Occipital lobe (tissue), 3 donors: ENCODE measurements at places on chromosomes 13 and 19. TPM values are rescaled to one million over a fixed set of nuclear protein-coding genes. Genes with fewer than 3 reads are reported as not detected.

The SLC6A16 gene
- not detected for total RNA-seq

The CLPTM1 gene
- total RNA-seq, result 27.5 TPM

The PTH2 gene
- total RNA-seq, result not detected

The KIR3DL2 gene
- not detected for total RNA-seq

The CYP4F2 gene
- not detected for total RNA-seq

The KCNRG gene
- 20.7 TPM for total RNA-seq

The LGALS7B gene
- not detected for total RNA-seq

The TPM4 gene
- total RNA-seq, result 94.8 TPM

The CABP5 gene
- not detected for total RNA-seq

The STXBP2 gene
- 3.0 TPM for total RNA-seq

The PRRG2 gene
- 0.31 TPM for total RNA-seq

The RB1 gene
- 48.8 TPM for total RNA-seq

The ICAM4 gene
- total RNA-seq, result 0.16 TPM

The SOX21 gene
- 4.2 TPM for total RNA-seq

The GPR183 gene
- 3.1 TPM for total RNA-seq

The MISP3 gene
- total RNA-seq, result 1.6 TPM

DNA sequence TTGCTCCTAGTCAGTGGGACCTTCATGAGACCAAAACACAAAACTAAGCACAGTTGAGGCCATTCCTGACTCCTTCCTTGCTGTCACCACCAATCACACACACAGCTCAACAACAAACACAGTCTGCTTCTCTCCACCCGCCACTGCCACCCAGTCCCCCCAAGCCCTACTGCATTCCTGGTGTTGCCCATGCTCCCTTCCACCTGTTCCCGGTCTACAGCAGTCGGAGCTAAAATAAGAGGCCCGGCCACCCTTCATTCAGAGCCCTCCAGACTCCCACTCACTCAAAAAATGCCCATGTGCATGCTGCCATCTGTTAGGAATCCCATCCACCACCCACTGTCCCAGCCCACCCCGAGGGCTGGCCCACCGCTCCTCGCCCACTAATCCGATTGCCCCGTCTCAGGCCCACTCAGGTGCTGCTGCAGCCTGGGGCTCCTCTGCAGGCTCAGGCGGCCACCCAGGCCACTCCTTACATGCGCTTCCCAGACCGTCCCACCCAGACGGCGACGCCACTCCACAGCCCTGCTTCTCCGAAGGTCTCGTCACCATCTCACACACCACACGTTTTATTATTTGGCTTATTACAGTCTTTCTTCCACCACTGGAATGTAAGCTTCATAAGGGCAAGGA lies 127.6 kb downstream of the RNF17 start:
- no peak for DNase-seq

GRCh38 chr13:94160875-94161274 lies 318.6 kb downstream of the DCT start:
- no peak for DNase-seq

DNA sequence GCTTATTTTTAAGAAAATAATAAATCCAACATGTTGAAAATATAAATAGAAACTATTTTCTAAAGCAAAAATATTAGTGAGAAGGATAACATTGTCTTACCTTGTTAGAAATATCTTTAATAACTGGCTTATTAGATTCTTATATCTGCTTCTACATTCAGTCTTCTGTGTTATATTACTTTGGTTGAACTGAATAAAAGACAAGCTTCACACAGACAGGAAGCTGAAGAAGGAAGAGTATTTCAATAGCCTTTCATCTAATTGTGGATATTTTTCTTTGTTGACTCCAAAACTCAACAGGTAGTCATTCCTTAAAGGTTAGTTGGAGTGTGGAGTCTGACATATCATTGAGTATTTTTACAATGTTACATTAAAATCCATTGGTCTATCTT lies 10.9 kb downstream of the SETDB2 start:
- no peak for DNase-seq

DNA sequence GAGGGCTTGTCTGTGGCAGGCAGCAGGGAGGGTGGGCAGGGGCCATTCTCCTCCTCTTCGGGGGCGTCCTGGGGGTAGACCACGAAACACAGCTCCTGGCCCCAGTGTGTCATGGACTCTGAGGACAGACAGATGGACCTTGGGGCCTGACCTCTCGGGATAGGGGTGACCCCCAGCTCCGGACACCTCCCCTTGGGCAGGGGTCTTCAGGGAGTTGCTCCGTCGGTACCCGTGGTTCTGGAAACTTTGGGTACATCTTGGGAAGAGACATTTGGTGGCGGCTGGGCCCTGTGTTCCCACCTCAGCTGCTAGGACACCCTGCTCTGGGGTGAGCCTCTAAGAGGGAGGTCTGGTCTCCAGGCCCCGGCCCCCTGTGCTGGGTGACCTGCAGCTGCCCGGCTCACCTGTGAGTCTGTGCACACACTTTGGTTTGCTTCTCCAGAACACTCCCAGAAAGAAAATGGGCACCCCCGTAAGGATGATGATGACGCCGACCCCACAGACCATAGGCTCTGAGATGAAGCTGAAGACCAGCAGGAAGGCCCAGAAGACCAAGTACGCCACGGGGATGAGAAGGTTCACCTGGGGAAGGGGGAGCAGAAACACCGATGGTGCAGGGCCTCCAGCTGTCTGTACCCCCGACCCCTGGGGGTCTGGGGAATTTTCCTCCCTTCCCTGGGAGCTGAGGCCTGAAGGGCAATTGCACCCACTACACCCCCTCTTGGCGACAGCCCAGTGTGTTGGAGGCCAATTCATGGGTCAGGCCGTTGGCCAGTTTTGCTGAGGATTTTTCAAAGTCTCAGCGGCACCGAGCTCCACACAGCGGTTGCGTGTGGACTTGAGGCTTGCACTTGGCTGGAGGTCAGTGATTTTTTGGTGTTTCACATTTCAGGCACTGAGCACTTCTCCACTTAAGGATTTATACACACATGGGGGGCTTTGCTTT lies 15.0 kb downstream of the LRP3 start:
- no peak for DNase-seq

DNA sequence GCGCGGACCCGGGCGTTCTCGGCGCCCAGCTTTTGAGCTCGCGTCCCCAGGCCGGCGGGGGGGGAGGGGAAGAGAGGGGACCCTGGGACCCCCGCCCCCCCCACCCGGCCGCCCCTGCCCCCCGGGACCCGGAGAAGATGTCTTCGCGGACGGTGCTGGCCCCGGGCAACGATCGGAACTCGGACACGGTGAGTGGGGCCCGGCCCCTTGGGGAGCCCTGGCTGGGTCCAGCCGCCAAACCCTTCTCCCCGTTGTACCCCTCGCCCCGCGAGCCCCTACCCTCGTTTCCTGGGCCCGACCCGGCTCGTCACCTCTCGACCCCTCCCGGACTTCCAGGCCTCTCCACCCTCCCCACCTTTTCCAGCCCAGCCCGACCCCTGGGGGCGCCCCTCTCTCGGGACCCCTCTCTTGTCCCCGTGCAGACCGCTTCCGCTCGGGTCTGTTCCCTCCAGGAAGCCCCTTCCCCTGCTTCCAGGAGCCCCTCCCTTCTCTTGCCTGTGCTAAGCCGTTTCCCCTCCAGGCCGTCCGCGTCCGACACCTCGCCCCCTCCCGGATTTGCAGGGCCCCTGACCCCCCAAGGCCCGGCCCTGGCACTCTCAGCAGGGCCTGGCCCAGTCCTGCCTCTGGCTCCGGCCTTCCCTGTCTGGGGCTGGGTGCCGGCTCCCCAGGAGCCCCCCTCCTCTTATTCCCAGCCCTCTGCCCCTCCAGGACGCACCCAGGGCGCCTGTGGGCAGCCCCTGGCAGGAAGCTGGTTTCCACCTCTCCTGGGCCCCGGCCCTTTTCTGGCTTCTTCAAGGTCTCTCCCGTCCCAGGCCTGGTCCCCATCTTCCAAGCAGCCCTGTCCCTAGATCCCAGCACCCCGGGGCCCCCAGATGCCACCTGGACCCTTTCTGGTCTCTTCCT lies 632 bp downstream of the MARK4 start:
- no peak for DNase-seq

DNA sequence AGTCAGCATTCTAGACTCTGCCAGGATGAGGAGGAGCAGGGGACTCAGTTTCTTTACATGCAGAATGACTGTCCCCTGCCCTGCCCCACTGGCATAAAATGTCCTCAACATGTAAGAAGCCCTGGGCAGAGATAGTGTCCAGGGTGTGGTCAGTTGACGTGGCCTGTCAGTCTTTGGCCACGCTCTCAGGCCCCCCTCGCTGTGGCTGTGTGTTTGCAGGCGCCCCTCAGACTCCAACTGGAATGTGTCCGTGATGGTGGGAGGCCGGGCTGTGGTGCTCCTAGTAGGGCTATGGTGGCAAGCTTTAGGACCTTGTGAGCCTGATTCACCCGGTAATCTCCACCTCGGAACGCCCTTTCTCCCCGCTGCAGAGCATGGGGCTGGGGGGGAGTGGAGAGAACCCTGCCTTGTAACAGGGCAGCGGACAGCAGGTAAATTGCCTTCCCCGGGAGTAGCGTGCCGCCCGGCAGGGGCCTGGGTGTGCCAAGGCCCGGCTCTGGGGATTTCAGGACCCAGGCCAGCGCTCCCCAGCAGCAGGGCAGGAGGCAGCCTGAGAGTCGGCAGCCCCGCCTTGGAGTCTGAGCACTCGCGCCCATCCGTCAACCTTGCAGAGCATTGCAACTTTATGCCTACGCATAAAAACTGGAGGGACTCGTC lies 62.3 kb downstream of the CHST8 start:
- DNase-seq, result no peak

DNA sequence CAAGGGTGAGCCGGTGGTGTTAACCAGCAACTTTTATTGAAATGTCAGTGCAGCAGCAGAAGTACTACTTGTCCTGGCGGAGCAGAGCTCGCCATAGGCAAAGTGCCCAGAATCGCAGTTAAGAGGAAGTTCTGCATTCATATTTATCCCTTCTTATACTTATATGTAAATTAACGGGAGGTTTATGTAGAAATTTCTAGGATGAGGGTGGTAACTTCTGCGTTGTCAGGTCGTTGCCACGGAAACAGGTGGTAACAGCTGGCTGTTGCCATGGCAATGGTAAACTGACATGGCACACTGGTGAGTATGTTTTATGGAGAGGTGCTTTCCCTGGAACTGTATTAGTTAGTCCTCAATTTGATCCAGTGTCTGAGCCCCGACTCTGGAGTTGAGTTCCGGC lies 2494.9 kb upstream of the PCDH20 start:
- DNase-seq, result no peak

DNA sequence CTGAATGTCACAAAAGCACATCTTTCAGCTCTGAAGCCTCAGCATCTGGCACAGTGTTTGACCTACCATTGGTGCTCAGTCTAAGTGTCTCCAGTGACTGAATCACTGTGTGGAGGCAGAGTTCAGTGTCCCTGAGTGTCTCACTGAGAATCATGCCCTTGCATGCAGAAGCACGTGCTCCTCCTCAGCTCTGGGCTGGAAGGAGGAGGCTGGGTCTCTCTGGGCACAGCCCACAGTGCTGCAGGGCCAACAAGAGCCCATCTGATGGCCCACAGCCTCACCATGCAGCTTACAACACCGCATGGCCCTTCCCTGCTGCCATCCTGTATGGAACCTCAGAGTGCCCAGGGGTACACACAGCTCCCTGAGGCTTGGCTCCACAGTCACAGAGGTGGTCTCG lies 86.1 kb downstream of the TEX26 start:
- DNase-seq, result no peak

GRCh38 chr19:3608750-3609322 lies 2.2 kb upstream of the TBXA2R start:
- no peak for DNase-seq

DNA sequence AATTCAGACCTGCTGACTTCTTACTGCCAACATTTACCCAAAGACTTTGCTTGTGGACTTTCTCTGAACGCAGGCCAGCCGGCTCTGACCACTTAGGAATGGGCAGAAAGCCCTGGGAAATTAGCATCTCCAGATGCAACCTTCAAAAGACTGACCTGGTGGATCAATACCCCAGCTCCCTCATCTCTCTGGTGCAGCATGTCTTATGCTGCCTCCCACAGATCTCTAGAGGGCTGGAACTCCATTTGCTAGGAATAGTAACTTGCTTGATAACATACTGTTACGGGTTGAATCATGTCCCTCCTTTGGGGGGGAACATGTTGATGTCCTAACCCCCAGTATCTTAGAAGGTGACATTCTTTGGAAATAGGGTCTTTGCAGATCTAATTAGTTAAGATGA lies 12.9 kb upstream of the SLC25A41 start:
- no peak for DNase-seq

- no peak for DNase-seq
Observed at GRCh38 chr19:47813304-47813994, 8.3 kb upstream of the CRX start.

GRCh38 chr13:39311619-39312018 lies 273.4 kb downstream of the NHLRC3 start:
- no peak for DNase-seq

GRCh38 chr19:53808710-53809125 lies 15.4 kb downstream of the NLRP12 start:
- no peak for DNase-seq

DNA sequence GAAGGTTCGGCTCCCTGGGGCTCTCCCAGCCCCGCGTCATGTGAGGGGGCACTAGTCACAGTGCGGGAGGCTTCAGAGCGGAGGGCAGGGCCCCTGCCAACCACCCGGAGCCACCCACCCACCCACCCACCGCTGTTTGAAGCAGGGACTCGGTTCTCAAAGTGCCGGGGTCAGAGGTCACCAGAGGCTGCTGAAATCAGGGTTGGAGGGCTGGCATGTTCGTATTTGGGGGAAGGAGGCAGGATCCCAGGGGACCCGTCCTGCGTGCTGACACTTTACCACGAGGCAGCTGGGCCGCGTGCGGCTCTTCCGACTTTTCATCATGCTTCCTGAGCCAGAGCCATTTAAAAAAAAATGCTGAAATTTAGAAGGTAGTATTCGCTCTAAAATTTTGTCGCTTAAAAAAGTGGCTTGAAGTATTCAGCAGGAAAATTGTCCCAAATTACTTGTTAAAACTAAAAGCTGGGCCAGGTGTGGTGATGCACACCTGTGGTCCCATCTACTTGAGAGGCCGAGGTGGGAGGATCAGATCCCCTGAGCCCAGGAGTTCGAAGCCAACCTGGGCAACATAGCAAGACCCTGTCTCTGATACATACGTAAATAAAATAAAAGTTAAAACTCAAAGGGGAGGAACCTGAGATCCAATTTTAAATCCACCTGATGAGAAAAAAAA lies 21.2 kb downstream of the ATP11A start:
- DNase-seq, result no peak

- DNase-seq, result no peak
Observed at GRCh38 chr19:55588738-55589137, 8.1 kb upstream of the ZNF579 start.

- no peak for DNase-seq
Observed at GRCh38 chr13:106799781-106800335, 231.9 kb upstream of the ARGLU1 start.
